ENCODE measurements at places on chromosomes 16 and 17.
A peak's percentile ranks its signal among the peaks of the same experiment; 100 is the strongest.

DNA sequence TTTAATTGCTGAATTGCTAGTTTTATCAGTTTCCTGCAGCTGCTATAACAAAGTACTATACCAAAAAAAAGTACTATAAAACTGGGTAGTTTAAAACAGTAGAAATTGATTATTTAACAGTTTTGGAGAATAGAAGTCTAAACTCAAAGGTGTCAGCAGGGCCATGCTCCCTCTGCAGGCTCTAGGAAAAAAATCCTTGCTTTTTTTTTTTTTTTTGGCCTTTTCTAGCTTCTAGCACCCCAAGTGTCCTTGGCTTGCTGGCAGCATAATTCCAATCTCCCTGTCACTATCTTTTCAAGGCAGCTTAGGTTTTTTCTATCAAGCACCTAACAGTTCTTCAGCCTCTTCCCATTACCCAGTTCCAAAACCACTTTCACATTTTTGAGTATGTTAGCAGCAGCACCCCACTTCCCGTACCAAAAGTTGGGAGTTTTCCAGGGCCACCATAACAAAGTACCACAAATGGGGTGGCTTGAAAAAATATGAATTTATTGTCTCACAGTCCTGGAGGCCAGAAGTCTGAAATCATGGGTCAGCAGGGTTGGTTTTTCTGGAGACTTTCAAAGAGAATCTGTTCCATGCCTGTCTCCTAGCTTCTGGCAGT is 37.4 kb downstream of the BPTF start:
- DNase-seq: no peak

DNA sequence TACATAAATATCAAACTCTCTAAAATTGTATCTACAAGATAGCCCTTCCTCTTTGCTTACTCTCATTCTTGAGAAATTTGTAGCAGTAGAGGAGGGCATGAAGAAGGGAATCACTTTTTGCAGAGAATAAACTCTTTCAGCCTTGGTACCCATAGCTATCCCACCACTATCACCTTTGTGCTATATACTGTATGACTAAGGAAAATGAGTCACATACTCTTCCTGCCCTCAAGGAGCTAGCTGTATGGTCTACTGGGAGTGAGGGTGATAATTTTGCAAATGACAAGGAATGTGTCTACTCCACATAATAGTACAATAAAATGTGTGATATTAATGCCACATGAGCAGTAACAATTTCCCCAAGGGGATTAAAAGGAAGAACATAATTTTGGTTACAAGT is 184.6 kb upstream of the WSB1 start:
- DNase-seq: no peak

- DNase-seq: no peak
Observed at GRCh38 chr16:88762258-88762870, 22.7 kb downstream of the PIEZO1 start.

DNA sequence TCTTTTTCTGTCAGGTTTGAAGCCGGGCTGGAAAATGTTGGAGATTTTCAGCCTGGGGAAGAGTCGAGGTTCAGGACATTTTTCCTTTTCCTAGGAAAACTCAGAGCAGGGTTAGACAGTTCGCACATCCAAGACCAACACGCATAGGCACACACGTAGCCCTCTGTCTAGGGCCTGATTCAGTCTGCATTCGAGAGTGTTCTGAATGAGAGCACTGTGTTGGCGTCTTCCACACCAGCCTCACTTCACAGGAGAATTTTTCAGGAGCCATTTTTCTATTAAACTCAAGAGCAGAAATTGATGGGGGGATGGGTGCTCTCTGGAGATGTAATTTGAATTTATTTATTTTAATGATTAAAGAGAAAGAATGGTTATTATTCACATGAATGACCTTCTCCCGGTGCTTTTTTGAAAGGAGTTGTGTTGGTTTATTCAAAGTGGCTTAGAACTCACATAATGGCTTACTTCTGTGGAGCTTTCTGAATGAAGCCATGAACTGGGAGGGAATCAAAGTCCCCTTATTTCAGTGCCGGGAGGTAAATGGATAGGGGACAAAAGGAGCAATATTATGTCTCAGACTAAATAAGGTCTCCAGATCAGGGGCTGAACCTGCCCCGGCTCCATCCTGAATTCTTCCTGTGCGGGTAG is 194.3 kb downstream of the CCDC182 start:
- no peak for DNase-seq

DNA sequence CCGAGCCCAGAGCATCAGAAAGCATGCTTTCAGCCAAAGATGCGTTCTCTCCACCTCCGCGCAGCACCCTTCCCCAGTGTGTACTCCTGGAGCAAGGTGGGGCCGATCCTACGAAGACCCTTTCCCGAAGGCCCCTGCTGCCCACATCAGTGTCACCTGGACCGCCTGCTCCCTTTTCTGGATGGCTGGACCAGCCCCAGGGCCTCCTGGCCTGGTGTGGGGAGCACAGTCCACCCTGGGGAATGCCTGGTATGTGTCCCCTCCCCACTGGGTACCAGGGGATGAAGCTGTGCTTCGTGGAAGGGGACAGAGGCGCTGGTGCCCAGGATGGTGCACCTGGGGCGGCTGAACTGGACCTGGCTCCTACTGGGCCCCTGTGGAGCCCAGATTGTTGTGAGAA is 173.8 kb downstream of the SEC14L1 start:
- DNase-seq: no peak

- DNase-seq: peak; percentile 81
Observed at GRCh38 chr17:59361386-59361785, 29.9 kb downstream of the YPEL2 start.
